ENCODE measurements at places on chromosomes 6 and 20.

DNA sequence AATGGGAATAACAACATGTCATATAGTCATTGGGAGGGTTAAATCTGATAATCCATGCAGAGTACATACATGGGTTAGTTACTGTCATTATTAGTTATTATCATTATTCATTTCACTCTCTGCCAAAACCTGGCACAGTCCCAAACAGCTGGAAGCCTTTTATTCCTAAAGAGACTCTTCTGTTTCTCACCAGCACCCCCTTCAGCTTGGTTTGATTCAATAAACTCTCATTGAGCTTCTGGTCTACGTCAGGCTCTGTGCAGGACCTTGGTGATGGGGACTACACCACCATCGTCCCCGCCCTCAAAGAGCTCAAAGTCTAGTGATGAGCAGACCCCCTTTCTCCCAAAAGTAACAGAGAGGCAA, 2.3 kb downstream of the KCNK15 start:
- DNase-seq: no peak

DNA sequence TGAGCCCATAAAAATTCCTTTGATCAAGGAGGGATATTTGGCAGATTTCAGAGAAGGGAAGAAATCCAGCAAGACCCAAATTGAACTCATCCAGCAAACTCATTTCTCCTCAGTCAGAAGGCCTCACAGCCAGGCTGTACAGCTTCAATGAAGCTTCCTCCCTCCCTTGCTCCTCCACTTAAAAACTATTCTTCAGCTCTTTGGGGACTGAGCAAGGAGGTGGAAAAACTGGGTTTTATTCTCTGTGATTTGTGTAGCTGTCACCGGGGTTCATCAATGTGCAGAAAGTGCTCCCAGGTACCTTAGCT, 158.7 kb upstream of the ZNF184 start:
- DNase-seq: no peak

DNA sequence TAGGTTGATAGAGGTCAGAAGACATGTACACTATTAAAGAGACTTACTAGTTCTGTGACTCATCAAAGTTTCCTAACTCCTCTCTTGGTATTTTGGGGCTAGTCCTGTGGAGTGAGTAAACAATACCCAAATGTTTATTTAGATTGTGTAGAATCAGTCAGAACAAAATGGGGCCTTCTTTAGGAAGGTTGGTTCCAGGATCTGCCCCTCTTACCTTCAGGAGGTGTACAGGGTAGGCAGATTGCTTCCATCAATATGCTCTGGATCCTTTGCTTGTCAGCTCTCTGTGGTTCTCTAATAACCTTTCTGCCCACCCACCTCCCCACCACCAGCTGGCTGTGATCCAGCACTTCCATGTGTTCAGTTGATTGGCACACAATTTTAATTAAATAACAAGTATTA, 107.0 kb downstream of the POPDC3 start:
- DNase-seq: no peak

GRCh38 chr6:33324125-33324524, 6.6 kb upstream of the ZBTB22 start:
- no peak for DNase-seq

DNA sequence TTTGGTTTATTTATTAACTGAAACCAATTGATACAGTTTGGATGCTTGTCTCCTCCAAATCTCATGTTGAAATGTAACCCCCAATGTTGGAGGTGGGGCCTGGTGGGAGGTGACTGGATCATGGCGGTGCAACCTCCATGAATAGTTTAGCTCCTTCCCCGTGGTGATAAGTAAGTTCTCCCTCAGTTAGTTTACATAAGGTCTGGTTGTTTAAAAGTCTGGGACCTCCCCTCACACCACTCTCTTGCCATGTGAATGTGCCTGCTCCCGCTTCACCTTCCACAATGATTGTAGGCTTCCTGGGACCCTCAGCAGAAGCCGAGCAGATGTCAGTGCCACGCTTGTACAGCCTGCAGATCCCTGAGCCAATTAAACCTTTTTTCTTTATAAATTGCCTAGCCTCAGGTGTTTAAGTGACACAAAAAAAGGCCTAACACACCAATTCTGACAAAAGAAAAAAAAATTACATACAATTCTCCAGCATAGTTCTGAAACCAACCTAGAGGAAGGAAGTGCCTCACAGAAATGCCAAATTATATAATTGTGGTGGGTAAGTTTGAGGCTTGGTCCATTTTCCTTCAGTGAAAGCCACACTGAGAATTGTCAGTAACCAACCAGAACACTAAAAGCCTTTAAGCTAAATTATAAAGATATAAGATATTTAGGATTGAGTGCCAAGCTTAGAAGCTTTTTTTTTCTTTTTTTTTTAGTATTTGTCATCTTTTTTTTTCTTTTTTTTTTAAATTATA, 15.0 kb downstream of the MAP7 start:
- DNase-seq: no peak

Data from activated CD8-positive, alpha-beta memory T cell treated with anti-CD3 and anti-CD28 coated beads for 1 hour (primary cell).